ENCODE measurements at places on chromosomes 11 and 22.

- DNase-seq: no peak
These were observed 314.7 kb upstream of the SORL1-AS1 start for GRCh38 chr11:121767433-121767832.

DNA sequence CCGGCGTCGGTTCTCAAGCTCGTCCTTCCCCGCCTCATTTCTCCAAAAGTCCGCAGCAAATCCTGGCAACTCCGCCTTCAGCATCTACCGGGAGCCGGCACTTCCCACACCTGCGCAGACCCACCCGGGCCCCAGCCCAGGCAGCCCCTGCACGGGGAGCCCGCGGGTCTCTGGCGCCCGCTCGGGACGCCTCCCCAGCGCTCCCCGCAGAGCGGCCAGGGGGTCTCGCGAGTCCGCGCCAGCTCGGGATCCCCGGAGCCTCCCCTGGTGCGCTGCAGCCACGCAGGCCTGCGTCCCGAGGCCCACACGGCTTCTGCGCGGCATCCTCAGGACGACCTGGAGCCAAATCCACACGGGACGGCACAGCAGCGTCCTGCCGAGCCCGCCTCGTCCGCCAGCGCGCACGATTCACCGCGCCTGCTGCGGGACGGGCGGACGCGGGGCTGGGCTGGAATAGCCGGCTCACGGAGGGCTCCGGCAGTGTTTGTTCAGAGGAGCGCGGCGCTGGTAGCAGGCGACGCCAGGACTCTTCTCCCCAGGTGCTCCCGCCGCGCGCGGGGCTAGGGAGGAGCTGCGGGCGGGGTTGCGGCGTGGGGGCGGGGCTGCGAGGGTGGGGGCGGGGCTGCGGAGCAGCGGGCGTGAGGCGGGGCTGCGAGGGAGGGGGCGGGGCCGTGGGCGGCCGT, 816 bp upstream of the PHRF1 start:
- no peak for DNase-seq

GRCh38 chr22:26170795-26171580, 1.7 kb downstream of the SEZ6L start:
- no peak for DNase-seq

DNA sequence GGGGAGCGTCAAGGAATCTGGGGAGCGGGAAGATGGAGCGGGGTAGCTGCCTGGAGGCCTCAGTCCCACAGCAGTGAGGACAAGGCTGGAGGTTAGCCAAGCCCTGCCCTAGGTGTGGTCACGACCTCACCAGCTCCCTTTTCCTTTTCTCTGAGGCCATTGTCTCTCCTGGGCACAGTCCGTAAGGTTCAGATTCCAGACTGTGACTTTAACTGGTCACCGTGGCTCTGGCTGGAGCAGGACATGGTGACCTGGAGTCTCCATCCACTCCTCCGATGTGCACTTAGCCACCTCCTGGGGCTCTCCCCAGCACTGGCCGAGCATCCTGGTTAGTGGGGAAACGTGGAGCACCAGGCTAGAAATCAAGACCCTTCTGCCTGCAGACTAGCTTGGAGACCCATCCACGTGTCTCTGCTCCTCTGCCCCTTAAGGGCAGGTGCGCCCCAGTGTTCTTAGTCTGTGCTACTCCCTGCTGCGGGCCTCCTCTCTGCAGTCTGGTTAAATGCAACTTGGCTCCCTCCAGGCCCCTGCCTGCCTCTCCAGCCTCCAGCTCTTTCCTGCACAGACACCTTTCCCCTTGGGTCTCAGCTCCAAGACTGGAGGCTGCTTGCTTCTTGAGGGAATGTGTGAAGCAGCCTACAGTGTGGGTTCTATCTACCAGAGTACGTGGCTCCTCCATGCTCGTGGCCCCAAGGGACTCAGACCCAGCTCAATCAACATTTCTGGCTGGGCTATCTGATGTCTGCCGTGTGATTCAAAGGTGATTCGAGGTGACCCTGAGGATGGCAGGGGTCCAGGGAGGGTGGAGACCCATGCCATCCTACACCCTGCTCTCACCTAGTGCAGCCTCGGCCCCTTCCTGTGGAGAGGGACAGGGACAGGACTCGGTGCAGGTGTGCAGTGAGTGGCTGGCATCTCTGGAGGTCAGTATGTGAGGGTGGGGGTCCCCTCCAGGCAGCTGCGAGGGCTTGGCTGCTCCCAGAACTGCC, 5.2 kb downstream of the SLC25A1 start:
- DNase-seq: no peak

- DNase-seq: no peak
These were observed 20.4 kb upstream of the MAPK1 start for GRCh38 chr22:21887841-21888240.

DNA sequence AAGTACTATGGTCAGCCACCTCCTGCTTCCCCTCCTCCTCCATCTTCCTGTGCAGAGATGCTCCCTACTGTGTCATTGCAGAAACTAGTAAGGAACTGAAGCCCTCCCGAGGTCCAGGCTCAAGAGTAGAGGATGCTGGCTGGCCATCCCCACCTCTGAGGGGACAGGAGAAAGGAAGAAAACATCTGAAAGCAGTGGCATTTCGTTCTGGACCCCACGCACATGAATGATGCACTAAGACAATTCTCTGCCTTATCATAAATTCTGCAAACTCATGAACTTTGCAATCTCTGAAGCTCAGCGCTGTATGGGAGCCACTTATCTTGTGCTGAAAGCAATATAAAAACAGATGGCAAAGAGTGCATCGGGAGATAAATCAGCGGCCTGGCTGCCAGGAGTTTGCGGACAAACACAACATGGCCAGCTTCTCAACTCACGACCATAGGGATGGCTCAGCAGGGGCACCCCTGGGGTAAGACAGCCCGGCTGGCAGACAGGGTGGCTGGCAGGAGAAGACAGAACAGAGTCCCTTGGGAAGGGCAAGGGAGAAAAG, 306.4 kb downstream of the NXPE2 start:
- DNase-seq: no peak

DNA sequence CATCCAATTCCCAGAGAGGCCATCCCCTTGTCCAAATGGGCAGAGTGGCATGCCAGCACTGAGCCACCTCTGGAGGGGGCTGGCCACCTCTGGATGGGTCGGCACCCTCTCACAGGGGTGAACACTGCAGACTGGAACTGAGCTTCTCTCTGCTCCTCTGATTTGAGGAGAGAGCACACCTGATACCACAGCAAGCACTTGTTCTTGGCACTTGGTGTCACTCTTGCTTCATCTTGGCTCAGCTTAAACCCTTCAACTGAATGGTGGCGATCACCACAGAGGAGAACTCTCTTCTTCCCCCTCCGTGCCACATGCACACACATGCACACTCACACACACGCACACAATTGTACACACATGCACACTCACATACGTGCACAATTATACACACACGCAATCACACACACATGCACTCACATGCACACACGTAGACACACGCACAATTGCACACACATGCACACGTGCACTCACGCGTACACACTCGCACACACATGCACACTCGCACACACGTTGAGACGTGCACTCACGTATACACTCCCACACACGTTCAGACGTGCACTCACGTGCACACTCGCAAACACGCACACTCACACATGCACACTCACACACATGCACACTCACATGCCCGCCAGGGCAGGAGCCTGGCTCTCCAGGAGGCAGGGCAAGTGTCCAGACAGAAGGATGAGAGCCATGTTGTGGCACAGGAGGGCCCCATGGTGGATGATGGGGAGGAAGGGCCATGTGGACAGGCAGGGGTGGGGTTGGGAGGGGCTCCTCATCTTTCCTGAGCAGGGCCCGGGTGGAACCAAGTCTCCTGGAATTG, 23.4 kb downstream of the OVOL1 start:
- no peak for DNase-seq

- DNase-seq: no peak
These were observed 17.6 kb downstream of the HORMAD2 start for GRCh38 chr22:30097861-30098260.

DNA sequence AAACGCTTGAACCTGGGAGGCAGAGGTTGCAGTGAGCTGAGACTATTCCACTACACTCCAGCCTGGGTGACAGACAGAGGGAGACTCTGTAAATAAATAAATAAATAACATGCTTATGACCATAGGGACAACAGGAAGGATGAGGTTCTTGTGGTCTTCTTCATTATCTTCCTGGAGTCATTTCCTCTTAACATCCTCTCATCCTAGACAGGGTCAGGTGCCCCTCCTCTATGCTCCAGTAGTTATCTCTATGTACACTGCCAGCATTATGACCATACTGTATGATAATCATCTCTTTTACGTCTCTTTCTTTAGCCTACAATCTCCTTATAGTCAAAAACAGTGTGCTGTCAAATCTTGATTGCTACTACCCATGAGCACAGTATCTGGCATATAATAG, 17.7 kb downstream of the RAB30 start:
- no peak for DNase-seq

DNA sequence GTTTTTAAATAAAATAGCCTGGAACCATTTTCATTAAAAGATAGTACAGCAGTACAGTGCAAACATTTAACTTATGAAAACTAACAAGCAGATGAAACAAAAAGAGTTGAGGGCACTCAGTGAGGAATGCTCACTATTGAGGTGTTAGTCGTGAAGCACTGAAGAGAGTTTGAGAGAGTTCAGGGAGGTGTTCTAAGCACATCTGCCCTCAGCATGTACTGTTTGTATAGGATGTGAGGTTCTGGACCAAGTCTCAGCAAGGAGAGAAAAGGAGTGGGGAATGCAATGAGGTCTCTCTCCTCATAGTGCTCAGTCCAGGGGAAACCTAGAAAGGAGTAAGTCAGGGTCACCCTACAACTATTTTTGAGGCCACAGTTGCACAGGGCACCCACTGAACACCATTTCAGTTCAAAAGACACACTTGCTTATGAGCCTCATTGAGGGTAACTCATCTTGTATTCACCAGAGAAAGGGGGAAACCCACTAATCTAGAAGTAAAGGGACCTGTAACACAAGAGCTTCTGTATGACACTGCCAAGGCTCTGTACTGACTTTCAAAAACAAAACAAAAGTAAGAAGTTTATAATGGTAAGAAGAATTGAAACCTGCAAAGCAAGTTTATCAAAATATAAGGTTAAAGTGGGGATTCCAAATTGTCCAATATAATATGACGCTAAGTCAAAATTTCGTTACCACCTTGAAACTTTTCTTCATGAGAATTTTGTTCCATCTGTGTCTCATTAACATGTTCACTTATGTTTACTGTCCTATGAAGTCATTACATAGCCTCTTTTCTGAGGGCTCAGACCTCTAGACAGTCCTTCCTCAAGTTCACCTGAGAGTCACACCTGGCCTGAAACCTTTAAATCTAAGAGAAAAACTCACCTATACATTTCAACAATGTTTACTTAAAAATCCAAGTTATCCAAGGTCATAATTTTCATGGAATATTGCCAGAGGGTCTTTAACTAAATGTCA, 275.3 kb downstream of the ETS1 start:
- no peak for DNase-seq

DNA sequence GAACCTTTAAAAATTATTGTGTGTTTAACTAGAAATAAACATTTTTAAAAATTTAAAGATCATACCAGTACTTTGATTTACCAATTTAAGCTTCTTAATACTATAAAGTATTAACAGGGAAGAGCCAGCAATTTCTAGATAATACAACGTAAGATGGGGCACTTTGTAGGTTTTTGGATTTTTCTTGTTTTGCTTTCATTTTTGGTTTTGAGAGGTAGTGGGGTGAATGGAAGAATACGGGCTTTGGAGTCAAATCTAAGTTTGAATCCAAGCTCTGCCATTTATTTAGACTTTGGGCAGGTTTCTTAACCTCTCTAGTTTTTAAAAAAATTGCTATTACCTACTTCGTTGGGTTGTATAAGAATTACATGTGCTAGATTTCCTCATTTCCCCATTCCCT, 44.9 kb downstream of the CSTPP1 start:
- DNase-seq: no peak

Data from omental fat pad (tissue), 4 donors.